ENCODE measurements at places on chromosomes 13 and 19.
A peak's percentile ranks its signal among the peaks of the same experiment; 100 is the strongest.

DNA sequence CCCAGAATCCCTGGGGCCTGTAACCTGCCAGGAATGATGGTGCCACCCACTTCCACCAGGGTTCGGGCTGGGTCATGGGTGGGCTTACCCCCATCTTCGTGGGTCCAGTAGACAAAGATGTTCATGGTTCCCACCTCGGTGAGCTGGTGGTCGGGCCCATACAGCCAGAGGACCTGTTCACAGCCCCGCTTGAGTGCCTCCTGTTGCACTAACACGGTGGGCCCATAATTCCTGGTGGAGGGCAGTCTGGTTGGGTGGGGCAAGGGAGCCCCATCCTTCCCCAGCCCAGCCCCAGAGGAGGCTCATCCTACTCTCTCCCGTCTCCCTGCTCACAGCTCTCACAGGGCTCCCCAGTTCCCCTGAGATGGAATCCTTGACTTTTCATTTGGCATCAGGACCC is 13.7 kb downstream of the BCAT2 start:
- DNase-seq = no peak

- no peak for DNase-seq
These were observed 8.1 kb upstream of the ICAM1 start for GRCh38 chr19:10262771-10263170.

- DNase-seq = no peak
These were observed 1053.6 kb upstream of the MIR17HG start for GRCh38 chr13:90293793-90294361.

DNA sequence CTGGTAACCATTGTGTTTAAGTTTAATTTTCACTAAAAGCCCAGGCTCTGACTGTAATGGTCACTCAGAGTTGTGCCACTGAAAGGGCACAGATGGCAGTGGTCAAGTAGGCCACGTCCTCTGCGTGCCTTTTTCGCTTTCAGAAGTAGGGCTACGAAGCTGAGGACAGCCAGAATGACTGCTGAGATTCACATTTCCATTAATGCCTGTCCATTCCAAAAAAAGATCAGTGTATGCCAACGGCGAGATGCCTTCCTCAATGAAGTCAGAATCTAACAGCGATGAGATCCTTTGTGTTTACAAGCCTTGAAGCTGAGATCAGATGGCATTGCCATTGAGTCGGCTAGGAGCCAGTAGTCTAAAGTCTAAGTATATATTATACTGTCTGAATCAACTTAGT is 311.3 kb downstream of the FGF14 start:
- DNase-seq = no peak

DNA sequence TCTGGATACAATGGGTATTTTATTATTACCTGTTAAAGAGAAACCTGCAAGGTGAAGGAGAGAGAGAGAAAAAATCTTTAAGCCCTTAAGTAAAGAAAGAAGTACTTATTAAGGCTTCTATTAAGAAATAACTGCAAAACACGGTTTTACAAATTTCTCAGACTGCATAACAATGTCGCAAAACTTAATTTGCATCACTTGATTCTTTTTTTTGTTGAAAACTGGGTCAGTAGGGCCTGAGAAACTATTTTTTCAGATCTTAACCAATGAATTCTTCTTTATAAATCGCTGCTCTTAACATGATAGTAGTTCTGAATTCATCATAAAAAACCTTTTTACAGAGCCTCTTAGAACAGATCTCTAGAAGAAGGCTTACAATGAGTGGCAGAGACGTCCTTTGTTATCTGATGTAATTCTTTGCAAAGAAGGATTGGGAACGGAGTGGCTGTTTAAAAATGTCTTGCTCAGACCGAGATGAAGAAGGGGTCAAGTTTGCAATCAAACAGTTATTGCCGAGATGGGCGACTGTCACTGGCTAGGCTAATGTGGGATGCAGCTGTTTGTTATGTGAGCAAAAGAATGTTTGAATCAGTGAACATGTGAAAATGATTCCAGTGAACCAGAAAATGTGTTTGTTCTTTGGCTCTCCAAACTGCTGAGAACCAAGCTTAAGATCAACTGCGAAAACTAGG is 76.3 kb downstream of the ZNF536 start:
- no peak for DNase-seq

DNA sequence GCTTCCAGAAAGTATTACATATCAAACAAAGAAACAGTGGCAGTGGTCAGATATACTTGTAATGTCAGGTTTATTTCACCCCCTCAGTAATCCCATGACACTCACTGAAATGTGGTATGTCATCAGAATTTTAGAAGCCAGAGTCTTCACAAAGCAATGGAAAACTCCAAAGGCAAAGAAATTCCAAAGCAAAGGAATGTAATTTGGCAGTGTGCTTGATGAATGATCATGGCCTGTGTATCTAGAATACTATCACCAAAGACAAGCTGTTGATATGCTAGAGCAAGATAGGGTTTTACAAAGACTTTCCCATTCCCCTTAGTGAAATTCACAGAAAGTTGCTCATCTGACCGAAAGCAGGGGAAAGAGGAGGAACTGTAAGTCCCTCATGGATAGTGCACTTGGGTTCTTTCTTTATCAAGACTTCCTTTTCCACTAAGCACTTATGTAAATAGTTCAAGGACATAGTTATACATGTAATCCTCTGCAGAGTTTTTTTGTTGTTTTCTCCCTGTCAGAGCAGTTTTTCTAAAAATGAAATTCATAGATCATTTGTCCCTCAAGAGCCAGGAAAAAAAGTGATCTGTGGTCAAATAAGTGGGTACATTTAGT is 243.4 kb downstream of the NHLRC3 start:
- DNase-seq = no peak

- DNase-seq = no peak
These were observed 153.8 kb upstream of the SERP2 start for GRCh38 chr13:44219577-44220548.

- DNase-seq = no peak
These were observed 40.9 kb upstream of the VSTM2B start for GRCh38 chr19:29484876-29485275.

GRCh38 chr13:47175172-47175866 is 278.5 kb upstream of the HTR2A start:
- no peak for DNase-seq

DNA sequence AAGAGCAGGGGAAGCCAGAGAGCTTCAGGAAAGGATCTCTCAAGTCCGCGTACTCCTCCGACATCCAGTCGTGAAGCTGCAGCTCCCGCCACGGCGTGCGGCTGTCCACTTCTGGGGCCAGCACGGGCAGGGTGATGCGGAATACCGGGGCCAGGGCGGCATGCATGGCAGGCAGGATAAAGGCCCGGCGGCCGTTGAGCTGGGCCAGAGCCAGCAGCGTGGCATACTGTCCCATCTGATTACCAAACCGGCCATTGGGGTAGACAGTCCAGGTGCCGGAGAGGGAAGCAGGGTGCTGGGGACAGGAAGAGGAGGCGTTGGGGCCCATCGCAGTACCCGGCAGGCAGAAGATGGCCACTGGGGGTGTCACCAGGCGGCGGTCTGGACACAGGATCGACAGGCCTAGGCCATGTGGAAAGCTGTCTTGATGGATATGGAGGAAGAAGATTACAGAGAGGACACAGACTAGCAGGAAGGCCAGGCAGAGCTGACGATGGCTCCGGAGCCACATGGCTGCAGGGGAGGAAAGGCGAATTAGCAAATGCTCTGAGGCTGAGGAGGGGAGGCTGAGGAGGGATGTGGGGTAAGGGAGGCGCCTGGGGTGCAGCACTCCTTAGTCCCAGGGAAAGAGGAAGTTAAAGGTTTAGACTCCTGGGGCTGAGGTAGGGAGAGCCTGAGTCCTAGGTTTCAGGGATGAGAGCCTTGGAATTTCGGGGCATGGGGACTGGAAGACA is 1.5 kb downstream of the FUT1 start:
- no peak for DNase-seq

DNA sequence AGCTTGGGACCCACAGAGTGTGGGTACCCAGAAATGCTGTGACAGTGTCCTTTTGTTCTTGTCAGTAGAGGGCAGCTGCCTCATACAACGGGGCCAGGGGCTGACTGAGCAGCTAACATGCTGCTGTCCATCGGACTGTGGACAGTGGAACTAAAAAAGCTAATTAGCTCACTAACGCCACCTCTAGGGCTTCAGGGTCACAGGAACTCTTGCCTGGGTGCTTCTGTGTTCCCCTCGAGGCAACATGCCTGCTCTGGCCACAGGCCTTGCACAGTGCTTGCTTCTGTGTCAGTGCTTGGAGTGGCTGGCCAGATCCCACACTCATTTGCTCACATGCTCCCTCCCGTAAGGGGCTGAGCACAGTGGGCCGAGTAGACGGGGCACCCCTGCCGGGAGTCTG is 377.0 kb downstream of the OLFM4 start:
- no peak for DNase-seq

GRCh38 chr13:93227280-93227877 is 772 bp downstream of the GPC6 start:
- DNase-seq = no peak

GRCh38 chr19:8569066-8569771 is 8.0 kb downstream of the MYO1F start:
- peak; percentile 66 for DNase-seq

- DNase-seq = no peak
These were observed 16.2 kb downstream of the FRY start for GRCh38 chr13:32047793-32048192.

GRCh38 chr13:78161266-78161665 is 242.6 kb upstream of the EDNRB start:
- DNase-seq = no peak

GRCh38 chr19:2604747-2605329 is 97.7 kb downstream of the GNG7 start:
- DNase-seq = no peak

- no peak for DNase-seq
These were observed 227.4 kb downstream of the LHFPL6 start for GRCh38 chr13:39375601-39376000.

DNA sequence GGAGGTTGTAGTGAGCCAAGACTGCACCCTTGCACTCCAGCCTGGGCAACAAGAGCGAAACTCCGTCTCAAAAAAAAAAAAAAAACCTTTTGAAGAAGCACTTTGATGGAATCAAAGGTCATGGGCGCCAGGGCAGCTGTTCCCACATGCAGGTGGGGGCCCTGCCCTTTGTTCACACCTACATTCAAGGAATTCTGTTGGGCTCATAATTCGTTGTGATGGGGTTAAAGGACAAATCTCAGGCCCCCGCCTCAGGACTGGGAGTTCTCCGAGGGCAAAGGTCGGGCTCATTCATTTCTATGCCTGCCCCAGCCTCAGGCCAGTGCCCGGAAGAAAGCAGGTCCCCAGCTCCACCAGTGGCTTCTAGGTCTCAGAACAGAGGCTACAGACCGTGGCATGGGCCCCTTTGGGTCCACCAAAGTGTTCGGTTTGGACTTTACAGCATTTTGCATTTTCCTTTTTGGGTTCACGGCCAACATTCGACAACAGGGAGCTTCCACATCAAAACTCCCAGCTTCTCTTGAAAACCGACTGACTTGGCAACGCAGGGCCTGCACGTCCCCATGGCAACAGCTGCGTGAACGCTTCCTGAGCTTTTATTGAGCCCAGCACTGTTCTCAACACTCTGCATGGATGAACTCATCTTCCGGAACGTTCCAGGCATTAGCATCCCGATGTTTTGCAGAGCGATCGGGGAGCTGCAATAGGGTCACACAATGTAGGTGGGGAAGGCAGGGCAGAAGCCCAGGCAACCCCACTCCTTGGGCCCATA is 10.1 kb upstream of the GTF2F1 start:
- DNase-seq = no peak

GRCh38 chr19:17751103-17751911 is at the start of gene FCHO1:
FCHO1 (plus strand) TSS chr19:17751477; CDS start chr19:17755165, 3,688 bp downstream.
- peak; percentile 94 for DNase-seq

GRCh38 chr13:111403266-111403665 is 82.8 kb downstream of the TEX29 start:
- DNase-seq = no peak

- no peak for DNase-seq
These were observed 7.4 kb downstream of the CCDC122 start for GRCh38 chr13:43872181-43872580.

- DNase-seq = no peak
These were observed 13.6 kb upstream of the PEPD start for GRCh38 chr19:33535226-33535625.

GRCh38 chr13:46903748-46904147 is 6.9 kb upstream of the HTR2A start:
- DNase-seq = no peak

DNA sequence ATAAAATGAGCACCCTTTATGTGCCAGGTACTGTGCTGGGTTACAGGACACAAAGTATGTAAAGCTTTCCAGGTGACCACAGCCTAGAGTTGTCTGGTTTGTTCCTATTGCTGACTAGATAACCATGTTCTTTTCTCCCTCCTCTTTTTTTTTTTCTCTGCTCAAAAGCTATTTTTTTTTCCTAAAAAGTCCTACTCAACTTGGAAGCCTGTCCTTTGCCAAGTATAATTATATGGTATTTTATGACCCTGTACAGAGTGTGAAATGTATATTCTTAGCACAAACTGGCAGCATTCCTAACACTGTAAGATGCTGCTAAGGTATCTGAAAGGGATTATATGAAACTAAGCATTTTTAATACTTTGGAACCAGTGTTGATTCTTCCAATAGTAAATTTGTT is 171.0 kb downstream of the GPC6 start:
- DNase-seq = no peak

- peak; percentile 36 for DNase-seq
These were observed at the start of gene FFAR1 for GRCh38 chr19:35347171-35347929. FFAR1 (plus strand) TSS chr19:35347902; CDS start chr19:35351552, 3,650 bp downstream.

GRCh38 chr19:7408251-7408650 is 59.5 kb downstream of the ARHGEF18 start:
- DNase-seq = no peak

DNA sequence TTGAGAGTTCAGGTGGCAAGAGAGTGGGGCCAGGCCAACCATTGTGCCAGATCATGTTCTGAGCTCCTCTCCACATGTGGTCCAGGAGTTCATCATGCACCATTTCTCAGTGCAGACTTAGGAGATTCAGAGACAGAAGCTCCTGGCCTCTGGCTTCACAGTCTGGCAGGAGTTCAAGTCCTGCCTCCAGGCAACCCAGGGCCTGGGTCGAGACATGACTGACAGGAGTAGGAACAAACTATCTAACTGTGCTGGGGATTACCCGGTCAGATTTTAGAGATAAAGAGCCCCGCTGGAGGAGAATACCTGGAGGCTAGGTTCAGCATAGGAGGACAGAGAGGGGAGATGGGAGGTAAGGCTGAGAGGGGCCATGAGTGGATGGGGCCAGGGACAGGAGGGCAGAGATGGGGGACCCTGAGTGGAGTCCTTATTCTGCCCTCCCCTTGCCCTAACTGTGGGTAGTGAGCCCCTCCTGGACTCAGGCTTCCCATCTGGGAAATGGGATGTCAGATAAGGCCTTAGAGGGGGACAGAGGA is 906 bp upstream of the CYP4F11 start:
- no peak for DNase-seq

DNA sequence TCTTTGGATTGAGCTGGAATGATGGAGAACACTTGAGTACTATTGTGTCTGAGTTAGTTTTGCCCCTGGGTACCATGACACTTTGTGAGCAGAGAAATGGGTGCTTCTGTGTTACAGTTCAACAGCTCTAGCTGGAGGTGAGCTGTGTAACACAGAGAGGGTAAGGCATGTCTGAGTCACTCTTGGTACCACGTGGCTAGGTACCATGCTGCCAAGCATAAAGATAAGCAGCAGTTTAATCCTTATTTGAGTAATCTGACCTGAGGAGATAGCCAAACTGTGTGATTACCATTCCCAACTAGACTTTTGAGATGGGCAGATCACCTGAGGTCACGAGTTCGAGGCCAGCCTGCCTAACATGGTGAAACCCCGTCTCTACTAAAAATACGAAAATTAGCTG is 122.0 kb downstream of the OLFM4 start:
- no peak for DNase-seq

GRCh38 chr13:30058429-30058828 is 208.0 kb upstream of the UBL3 start:
- DNase-seq = no peak

- no peak for DNase-seq
These were observed 1191.9 kb downstream of the SLITRK5 start for GRCh38 chr13:88863116-88863515.

All from naive thymus-derived CD8-positive, alpha-beta T cell (primary cell).